ENCODE measurements at places on chromosomes 5 and 9.

DNA sequence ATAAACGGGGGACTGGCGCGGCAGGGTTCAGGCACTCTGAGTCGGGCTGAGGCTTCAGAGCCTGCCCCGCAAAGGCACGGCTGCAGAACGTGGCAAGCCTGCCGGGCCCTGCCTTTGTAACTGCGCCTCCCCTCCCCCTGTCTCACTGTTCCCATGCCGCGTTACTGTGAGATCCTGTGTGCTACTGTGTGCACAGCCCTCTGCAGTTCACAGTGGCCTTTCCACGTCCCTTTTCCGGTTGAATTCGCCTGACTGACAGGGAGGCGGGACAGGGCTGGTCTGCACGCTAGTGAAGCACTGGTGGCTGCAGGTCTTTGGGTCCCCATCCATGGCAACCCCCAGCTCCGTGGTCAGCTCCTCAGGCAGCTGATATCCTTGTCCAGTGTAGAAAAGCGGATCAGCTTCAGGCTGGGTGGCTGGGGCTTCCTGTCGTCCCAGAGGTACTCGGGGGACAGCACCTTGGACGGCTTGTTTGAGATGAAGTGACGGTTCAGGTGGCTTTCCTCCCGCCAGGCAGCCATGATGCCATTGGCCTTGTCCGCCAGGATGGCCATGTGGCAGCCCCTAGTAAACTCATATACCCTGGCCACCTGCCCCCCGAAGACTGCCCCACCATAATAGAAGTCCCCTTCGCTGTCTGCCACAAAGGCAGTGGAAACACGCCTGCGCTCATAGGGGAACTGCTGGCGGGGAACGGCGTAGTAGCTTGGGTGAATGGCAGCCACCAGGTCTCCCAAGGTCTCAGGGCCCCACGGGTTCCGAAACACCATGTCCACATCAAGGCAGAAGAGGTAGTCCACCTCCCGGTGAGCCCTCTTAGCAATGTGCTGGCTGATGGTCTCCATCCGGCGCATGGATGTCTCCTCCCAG is 10.3 kb downstream of the GBGT1 start:
- DNase-seq, result no peak

- DNase-seq, result no peak
Measured at GRCh38 chr5:68316469-68316868, 100.9 kb downstream of the PIK3R1 start.

- peak; percentile 18 for DNase-seq
Measured at GRCh38 chr5:147464211-147464610, 45.7 kb downstream of the DPYSL3 start.

DNA sequence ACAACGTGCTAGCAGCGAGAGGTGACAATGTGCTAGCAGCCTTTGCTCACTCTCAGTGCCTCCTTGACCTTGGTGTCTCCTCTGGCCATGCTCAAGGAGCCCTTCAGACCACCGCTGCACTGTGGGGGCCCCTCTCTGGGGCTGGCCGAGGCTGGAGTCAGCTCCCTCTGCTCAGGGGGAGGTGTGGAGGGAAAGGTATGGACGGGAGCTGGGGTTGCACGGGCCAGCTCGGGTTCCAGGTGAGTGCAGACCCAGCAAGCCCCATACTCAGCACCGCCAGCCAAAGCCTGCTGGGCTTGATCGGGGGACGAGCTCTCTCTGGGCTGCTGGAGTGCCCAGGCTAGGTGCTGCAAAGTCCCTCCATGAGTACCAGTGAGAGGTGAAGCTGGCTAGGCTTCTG is 180.2 kb downstream of the TRIM36 start:
- no peak for DNase-seq

DNA sequence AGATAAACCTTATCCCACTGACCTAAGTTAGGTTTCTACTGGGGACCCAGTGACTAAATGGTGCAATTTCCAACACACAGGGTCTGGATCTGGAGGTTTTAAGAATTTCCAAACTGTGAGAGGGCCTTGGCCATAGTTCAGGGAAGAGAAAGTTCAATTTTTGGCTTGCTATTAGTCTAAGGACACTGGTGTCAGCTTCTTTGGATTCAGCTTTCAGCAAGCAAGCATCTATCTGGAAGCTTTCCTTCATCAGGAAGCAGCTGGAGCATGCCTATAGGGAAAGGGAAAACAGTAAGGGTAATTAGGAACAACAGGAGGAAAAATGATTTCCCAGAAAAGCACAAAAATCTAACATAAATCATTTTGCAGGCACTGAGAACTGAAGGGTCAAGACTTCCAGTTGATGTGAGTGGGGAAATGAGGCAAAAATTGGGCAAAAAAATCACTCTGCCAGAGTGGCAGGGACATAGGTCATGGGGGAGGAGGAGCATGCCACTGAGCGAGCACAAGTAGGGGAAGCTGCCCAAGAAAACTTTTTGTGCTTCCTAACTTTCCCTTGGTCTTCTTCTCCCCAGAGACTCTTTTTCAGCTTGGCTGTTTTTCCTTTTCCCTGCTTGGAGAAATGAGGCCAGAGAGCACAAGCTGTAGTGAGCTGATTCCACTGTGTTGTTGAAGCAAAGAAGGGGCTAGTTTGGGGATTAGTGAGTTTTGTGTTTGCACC is 299.6 kb downstream of the FGF10 start:
- no peak for DNase-seq

GRCh38 chr9:14722391-14723035 is at the start of gene CER1:
Gene CER1, minus strand, starts transcription at chr9:14722733. Its CDS starts 61 bp downstream, at chr9:14722672.
- DNase-seq, result peak; percentile 75

- no peak for DNase-seq
Measured at GRCh38 chr5:1727571-1727970, 72.1 kb downstream of the MRPL36 start.

GRCh38 chr5:103918668-103919367 is 356.2 kb upstream of the NUDT12 start:
- no peak for DNase-seq

GRCh38 chr9:4762886-4763541 is 22.0 kb upstream of the AK3 start:
- DNase-seq, result peak; percentile 30

- DNase-seq, result no peak
Measured at GRCh38 chr5:81884871-81885270, 87.0 kb upstream of the ATG10 start.

GRCh38 chr5:98144116-98144515 is 629.3 kb upstream of the RGMB start:
- DNase-seq, result no peak

DNA sequence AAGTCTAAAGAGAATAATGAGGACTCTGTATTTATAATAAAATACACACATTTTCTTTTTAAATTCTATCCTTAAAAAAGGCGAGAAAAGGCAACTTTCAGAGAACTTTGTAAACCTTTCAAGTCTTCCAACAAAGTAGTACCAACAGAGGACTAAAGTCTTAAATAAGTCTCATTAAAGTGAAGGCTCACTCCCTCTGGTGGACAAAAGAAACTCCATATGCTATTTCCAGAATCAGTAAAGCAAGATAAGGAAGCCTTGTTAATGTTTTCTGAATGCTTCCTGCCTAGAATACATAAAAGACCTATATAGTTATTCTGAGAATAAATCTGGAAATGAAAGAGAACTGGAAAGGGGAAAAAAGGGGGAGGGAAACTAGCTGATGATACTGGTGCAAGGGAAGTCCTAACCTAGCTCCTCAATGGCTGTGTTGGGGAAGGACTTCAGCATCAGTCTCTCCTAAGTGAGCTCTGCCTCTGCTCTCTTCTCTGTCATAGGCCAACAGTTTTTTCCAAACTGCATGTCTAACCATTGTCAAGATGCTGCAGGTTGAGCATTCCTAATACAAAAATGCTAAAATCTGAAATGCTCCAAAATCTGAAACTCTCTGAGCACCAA is 7.2 kb downstream of the HMGCS1 start:
- DNase-seq, result peak; percentile 15

DNA sequence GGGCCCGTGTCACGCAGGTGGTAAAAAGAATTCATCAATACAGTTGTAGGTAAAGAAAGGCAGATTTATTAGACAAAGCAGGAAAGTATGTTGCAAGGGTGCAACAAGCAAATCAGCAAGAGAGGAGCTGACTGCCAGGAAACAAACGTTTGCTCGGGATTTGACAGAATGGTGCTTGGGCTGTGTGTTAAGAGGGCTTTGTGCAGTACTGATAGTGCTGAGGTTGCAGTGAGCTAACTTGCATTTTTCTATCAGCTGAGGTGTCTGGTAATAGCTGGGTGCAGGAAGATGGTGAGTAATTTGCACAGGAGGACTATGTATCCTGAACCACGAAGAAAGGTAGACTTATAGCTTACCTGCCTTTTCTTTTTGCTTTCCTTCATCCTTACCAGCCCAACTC is 3.9 kb upstream of the RARS1 start:
- no peak for DNase-seq

DNA sequence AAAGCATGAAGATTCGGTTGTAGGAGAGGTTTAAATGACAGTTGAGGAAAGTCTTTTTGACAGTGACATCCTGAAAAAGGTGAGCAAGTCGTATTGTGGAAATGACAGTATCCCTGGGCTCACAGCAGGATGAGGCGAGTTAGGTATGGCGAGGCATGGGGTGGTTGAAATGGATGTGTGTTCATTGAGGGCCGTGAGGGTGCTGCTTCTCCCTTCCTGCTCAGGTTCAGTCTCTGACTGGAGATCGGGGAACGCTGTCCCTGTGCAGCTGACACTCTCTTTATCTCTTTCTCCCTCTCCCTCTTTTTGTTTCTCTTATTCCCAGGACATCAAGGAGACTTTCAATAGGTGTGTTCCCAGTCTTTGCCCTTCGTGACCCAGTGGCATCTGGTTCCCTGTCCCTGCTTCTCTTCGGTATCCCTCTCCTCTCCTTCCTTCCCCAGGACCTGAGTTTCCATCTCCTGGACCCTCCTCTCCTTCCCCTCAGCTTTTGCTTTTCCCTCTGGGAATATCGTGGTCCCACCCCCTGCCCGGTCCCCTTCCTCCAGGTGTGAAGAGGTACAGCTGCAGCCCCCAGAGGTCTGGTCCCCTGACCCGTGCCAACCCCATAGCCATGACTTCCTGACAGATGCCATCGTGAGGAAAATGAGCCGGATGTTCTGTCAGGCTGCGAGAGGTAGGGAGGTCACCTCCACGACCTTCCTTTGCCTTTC is 10.2 kb downstream of the TRIM41 start:
- no peak for DNase-seq

DNA sequence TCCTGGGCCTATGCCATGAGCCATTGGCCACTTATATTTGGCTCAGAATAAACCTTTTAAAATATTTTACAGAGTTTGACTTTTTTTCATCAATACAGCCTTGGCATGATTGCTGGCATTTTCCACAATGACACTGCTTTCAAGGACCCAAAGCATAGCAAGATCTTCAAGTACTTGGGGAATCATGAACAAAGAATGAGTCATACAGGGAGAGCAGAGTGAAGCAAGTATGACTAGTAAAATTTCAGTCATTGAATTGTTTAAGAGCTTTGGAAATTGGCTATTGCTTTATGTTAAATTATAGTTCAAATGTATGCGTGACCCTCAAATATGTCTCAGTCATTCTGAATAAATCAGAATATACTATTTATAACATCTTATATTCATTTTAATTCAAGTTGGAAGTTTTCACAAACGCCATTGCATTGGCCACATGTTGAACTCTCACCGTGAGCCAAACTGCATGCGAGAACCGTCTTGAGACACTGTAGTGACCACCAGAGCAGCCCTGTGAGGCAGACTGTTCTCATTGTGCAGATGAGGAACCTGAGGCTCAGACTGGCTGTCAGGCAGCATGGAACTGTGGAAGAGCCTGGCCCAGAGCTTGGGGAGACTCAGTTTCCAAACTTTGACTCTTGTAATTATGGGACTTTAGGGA is 52.9 kb downstream of the GDNF start:
- no peak for DNase-seq

DNA sequence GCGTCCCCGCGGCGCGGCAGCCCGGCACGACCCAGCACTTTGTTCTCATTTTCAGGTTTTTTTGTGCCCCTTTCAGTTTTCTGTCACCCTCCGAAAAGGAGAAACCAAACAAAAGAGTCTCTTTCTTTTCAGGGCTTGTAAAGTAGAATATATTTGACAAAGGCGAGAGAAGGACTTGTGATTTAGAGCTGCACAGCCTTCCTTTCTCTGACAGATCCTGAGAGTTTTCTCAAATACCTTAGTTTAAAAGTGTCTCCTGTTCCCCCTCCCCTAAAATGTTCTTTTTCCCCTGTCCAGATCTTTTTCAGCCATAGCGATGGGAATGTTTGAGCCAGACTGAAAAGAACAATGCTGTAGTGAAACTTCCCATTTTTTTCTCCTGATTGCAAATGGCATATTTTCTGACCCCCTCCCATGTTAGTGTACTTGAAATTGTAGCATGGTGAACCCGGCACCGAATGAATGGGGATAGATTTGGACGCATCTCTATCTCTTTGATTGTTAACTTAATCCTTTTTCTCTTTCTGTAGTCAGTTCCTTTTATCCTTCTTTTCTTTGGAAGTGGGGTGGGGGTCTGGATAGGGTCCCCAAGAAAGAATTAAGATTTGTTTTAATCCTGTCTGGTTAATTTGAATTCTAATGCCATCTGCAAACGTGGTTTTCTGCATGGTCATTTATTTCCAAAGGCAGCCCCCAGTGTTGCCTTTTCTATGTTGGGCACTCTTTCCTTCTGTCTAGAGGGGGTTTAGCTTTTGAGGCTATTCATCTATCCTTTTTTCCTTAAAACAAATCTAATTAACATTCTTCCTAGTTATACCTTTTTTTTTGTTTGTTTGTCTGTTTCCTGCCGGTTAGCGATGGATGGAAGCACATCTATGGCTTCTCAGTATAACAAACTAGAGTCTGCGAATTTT is 2.2 kb downstream of the ZSWIM6 start:
- no peak for DNase-seq

GRCh38 chr9:92992549-92992948 is 45.2 kb downstream of the FGD3 start:
- no peak for DNase-seq

GRCh38 chr5:110968246-110969005 is 103.1 kb upstream of the TSLP start:
- no peak for DNase-seq

DNA sequence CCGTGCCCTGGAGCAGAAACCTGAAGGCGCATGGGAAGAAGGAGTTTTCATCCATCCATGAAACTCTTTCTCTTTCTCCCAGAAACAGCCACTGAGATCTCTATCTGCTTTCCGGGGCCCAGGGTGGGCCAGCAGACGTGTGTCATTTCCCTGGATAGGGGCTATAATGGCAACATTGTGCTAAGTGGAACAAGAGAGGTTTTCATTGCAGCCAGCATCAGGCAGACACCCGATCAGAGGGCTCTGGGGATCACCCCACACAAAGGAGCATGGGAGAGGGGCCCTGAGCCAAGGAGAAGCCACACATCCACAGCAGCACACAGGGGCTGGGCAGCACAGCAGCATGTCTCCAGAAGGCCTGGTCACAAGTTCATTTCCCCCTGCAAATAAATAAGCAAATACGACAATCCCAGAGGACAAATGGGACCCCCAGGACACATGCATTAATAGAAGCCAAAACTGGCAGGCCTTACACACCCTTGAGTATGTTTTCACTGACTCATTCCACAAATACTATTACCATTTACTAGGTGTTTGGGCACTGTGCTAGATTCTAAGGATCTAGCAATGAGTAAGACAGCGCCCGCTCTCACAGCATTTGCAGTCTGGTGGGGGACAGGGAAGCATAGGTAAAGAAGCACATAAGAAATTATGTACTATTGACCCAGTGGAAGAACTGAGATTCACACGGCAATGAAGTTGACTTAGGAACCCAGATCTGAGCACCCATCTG is 4.3 kb upstream of the AFAP1L1 start:
- no peak for DNase-seq

- no peak for DNase-seq
Measured at GRCh38 chr5:153711755-153712154, 221.3 kb downstream of the GRIA1 start.

Measured in NCI-H774 (cell line).